Coronary artery (tissue), 2 donors: ENCODE measurements at places on chromosomes 5 and 9.

- no peak for DNase-seq
Measured at GRCh38 chr5:132865668-132866341, 464 bp downstream of the GDF9 start.

DNA sequence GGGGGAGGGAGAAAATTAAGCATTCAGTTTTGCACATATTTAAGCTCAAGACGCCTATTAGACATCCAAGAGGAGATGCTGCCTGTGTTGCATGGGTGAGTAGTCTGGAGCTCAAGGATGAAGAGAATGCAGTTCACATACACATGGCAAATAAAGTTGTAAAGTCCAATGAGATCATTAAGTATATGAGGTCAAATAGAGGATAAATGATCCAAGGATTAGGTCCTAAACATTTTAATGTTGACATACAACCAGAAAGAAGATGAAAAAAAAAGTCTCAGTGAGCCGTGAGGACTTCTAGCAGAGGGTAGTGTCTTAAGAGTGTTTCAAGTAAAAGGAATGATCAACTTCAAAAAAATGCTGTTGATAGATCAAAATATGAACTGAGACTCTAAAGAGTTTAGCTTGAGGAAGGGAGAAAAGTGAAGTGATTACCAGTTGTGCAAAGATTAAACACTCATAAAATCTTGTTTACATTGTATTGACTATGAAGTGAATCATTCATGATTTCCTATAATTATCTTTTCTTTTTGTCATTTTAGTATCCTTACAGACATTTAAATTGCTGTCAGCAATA, 251.8 kb downstream of the ZNF608 start:
- no peak for DNase-seq

- no peak for DNase-seq
Measured at GRCh38 chr5:102715082-102715807, 39.9 kb upstream of the PAM start.

DNA sequence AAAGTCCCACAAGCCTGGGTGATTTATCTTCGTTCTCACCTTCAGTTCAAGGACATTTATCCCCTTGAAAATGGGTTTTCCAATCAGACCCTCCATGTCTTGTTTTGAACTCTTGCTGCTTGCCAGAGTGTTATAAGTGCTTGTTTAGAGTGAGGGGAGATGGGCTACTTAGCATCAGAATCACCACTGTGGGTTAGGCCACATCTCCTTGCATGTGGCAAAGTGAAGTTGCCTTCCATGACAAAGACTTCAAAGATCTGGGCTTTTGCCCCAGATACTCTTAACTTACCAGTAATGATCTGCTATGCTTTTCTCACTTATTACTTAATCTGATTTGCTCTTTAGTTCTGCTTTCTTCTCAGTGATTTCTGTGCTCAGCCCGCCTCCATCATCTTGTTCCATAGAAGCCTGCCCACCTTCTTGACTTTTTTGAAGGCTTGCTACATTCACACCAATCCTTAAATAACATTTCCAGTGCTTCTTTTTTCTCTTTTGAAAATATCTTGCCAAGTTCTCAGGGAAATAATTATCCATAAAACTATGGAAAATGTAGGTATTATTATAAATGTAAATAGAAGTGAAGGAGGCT, 39.0 kb downstream of the GPR21 start:
- no peak for DNase-seq

DNA sequence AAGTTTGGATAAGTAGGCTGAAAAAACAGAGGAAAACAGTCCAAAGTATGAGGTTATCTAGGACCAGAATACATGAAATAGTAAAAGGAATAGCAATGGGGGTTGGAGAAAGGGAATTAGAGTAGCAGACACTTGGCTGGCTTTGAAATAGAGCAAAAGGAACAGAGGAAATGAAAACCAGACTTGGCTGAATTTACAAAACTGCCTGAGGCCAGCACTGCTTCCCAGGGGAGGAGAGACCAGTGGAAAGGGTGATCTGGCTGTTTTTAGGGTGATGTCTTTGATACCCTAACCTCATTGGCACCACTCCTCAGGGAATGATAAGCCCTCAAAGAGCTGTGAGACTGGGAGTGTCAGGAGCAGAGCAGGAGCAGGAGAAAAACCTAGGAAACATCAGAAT, 413.4 kb upstream of the SLC30A5 start:
- no peak for DNase-seq

DNA sequence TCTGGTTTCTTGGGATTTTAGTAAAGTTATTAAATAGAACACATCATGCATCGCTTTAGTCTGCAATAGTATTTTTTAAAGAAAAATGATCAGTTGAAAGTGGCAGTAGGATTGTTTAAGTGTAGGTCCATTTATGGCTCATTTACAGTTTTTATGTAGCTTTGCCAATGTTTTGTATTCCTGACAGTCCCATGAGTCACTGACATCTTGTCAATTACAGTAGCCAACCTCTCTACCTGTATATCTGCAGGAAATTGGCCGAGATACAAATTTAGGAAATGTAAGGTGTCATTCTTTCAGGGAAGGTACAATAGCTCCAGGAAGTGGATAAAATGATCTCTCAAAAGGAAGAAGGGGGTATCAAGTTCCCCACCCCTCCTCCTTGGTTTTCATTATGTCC, 47.7 kb upstream of the MTAP start:
- DNase-seq = no peak

DNA sequence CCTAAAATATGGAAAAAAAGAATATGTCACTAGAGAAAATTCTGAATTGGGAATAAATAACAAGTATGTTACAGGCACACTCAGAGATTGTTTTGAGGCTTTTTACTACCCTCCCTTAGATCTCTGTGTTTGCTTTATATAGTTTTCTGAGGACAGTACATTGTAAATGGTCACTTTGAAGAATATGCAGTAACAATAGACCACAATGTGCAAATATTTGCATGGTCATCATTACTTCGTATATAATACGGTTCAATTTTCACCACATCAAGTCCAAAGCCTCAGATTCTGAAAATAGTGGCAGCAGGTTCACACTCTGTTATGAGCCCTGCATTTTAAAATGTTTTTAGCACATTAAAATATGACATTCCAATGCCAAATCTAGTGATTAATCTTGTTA, 238.6 kb downstream of the ADAMTS6 start:
- no peak for DNase-seq

DNA sequence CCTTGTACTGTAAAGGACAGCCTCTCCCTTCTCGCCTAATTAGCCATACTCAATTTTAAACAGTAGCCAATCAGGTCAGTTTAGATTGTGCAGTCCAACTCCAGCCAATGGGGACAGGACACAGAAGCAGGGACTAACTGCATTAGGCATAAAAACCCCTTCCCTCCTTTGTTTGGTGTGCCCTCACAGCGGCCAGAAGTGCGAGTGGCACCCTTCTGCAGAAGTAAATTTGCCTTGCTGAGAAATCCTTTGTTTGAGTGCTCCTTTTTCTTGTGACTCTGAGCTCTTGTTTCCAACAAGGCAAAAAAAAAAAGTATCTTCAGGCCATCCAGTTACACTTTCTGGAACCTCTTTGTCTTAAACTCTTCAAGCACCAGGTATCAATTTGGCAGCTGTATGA, 97.4 kb downstream of the FAM114A2 start:
- no peak for DNase-seq

DNA sequence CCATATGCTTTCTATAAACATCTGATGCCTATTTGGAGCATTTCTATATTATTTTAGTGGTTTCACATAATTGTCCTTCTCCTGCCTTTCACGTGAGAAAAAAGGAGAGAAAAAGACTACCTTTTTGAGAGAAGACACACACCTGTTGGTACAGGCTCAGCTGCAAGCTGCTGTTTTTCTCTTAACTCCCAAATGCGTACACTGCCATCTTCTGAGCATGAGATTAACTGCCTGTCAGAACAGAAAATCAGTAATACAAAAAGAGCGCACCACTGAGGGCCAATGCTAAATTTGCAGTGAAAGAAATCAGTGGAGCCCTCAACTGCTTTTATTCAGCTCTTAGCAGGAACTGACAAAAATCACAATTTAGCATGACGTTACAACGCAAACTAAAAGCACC, 54.9 kb downstream of the WDR41 start:
- DNase-seq = no peak

DNA sequence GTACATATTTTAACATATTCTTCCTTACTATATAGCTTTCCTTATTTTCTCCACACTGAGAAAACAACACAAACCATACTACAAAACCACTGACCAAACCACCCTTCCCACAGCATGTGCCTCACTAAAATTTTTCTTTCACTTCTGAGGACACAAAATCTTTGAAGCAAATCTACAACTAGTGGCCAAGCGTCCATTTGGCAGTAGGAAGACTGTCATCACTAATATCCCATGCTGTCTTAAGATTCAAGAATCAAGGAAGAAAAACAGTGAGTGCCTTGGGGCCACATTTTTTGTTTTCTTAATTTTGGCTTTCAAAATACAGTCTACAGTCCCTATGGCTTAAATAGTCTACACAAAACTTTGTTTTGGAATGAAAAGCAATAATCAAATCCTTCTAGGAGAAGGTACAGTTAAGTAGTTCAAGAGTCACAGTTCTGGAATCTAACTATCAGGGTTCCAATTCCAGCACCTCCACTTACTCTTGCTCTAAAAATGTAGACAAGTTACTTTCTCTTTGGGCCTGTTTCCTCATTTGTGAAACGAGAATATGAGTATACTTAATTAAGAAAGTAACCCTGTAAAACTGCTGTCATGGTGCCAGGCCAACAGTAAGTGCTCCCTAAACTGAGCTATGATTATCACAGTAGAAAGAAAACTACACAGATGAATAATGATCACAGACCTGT, 227.9 kb downstream of the BNC2 start:
- no peak for DNase-seq

GRCh38 chr5:88480245-88480644, 211.6 kb upstream of the TMEM161B start:
- no peak for DNase-seq

- no peak for DNase-seq
Measured at GRCh38 chr5:169798438-169798837, 161.4 kb downstream of the DOCK2 start.

- DNase-seq = no peak
Measured at GRCh38 chr5:135467871-135468485, 15.8 kb upstream of the TIFAB start.

DNA sequence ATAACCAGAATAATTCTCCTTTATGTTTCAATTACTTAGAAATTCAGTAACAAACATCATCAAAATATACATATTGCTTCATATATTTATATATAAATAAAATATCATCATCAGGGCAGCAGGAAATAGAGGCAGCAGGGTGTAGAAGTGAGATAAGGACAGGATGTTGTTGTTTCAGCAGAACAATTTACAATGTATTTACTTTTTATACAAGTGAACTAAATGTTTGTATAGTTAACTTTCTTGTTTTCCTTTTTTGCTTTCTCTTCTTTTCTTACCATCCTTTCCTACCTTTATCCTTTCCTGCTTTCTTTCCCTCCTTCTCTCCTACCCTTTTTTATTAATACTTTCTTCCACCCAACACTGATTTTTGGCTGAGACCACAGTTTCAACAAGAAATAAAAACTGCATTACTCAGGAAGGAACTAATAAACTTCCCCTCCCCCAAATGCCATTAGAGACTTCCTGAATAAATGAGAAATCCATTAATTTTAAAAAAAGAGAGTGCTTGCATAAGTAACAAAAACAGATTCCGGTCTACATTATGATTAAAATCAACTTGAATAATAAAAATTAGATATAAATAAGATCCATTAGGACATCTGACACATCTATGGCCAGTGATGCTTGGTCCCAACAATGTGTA, 159.8 kb upstream of the ACOT12 start:
- no peak for DNase-seq

DNA sequence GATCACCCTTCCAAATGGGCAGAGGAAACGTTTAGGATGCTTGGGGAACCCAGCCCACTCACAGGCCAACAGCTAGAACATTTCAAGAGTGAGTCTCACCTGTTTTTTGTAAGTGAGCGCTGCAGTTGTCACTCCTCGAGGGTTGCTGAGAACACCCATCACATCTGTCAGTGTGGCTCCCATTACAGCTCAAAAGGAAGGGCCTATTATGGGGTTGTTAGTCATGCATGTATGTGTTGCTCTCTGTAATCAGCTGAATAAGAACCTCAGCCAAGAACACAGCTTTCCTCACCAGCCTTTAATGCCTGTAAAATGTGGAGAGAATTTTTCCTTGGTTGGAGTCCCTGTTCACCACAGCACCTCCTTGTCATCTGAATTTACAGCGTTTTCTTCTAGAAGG, 196.3 kb upstream of the KLF4 start:
- no peak for DNase-seq

GRCh38 chr5:175131432-175131831, 312.6 kb downstream of the DRD1 start:
- DNase-seq = no peak

GRCh38 chr5:43268188-43268820, 44.9 kb downstream of the HMGCS1 start:
- DNase-seq = no peak

- peak; percentile 40 for DNase-seq
Measured at GRCh38 chr5:170634256-170634990, 130.6 kb downstream of the KCNIP1 start.

DNA sequence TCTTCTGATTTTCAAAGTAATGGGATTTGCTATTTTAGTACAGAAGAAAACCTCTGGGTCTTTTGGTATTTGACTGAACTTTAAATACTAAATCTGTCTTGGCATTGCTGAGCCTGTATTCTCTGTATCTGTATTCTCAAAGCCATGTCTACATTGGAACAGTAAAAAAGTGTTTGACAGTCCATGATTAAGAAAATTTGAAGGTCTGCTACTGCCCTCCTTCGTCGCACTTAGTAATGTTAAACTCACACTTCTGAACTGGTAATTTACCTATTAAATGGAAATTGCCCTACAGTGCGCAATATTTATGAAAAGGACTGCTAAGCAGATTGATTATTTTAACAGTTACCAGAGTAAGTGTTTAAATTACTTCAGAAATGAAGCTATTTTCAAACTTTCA, 165.7 kb upstream of the SMC2 start:
- no peak for DNase-seq
